Vagina (tissue), 2 donors: ENCODE measurements at places on chromosomes 2 and 18. TPM values are rescaled to one million over a fixed set of nuclear protein-coding genes. Genes with fewer than 3 reads are reported as not detected.
A peak's percentile ranks its signal among the peaks of the same experiment; 100 is the strongest.

Gene RGPD3
- total RNA-seq = 0.25 TPM

- DNase-seq = no peak
- no peaks in the 10 kb centered on the region for H3K4me1 ChIP-seq
- no peak overlapping the region for H3K4me3 ChIP-seq
- H3K27ac ChIP-seq = no peak overlapping the region
- no peaks in the 10 kb centered on the region for H3K36me3 ChIP-seq
- no peaks in the 10 kb centered on the region for H3K27me3 ChIP-seq
Measured at GRCh38 chr2:67268797-67269196, 128.3 kb upstream of the ETAA1 start.

GRCh38 chr2:15436195-15436594 lies 124.9 kb downstream of the NBAS start:
- no peak overlapping the region for H3K27ac ChIP-seq
- H3K27me3 ChIP-seq = no peaks in the 10 kb centered on the region
- no peak overlapping the region for H3K4me3 ChIP-seq
- H3K36me3 ChIP-seq = no peaks in the 10 kb centered on the region

Gene GBX2
- total RNA-seq = not detected

DNA sequence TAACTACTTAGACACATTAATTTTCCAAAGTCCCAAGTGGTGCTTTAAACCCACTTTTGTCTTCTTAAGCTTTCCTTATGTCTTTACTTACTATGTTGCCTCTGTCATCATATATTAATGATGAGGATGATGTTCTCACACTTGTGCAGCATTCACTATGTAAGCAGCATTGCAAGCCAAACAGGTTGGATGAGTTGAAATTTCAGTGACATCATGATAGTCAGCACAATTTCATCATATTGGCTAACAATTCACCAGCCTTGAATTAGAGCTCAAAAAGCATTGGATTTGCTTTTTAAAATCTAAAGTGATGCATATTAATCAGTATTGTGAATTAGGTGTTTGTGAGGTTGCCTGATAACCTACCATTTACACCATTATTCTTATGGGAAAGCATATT lies 7.7 kb downstream of the APLF start:
- DNase-seq = no peak
- H3K27me3 ChIP-seq = no peaks in the 10 kb centered on the region
- no peak overlapping the region for H3K27ac ChIP-seq
- H3K4me1 ChIP-seq = no peaks in the 10 kb centered on the region
- no peaks in the 10 kb centered on the region for H3K36me3 ChIP-seq
- H3K4me3 ChIP-seq = no peak overlapping the region

Gene CNPPD1
- 32.2 TPM for total RNA-seq

DNA sequence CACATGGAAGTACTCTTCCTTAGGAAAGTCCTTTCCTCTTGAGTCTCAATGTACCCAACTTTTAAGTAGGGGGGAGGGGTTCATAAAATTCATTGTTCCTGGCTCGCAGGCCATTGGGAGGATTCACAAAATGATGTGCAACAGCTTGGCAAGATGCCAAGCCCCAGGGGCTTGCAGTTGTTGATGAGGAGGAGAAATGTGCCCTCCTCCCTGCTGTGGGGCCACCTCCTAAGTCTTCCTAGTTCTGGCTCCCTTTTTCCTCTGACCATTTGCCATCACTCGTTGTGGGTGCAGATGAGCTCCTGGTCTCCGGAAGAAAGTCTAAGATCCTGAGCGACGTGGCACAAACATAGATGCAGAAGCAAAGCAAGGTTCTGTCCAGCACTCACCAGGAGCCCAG lies 435.4 kb downstream of the EIPR1 start:
- no peak overlapping the region for H3K4me3 ChIP-seq
- no peaks in the 10 kb centered on the region for H3K27me3 ChIP-seq
- no peaks in the 10 kb centered on the region for H3K36me3 ChIP-seq
- no peak overlapping the region for H3K27ac ChIP-seq
- no peak for DNase-seq
- no peaks in the 10 kb centered on the region for H3K4me1 ChIP-seq

Gene TSPYL6
- total RNA-seq = not detected

- H3K27ac ChIP-seq = no peak overlapping the region
- no peak for DNase-seq
- no peaks in the 10 kb centered on the region for H3K4me1 ChIP-seq
- H3K27me3 ChIP-seq = no peaks in the 10 kb centered on the region
Measured at GRCh38 chr2:7674606-7675005, 757.4 kb downstream of the RNF144A start.

Gene GALNT5
- total RNA-seq = 3.2 TPM

Gene SDC1
- total RNA-seq = 184 TPM

GRCh38 chr2:199458806-199459285 lies 1.1 kb upstream of the SATB2 start:
- H3K27ac ChIP-seq = peak overlapping the region; percentile 80
- no peak for DNase-seq
- H3K27me3 ChIP-seq = no peaks in the 10 kb centered on the region
- H3K4me3 ChIP-seq = peak overlapping the region; percentile 91
- no peaks in the 10 kb centered on the region for H3K36me3 ChIP-seq

DNA sequence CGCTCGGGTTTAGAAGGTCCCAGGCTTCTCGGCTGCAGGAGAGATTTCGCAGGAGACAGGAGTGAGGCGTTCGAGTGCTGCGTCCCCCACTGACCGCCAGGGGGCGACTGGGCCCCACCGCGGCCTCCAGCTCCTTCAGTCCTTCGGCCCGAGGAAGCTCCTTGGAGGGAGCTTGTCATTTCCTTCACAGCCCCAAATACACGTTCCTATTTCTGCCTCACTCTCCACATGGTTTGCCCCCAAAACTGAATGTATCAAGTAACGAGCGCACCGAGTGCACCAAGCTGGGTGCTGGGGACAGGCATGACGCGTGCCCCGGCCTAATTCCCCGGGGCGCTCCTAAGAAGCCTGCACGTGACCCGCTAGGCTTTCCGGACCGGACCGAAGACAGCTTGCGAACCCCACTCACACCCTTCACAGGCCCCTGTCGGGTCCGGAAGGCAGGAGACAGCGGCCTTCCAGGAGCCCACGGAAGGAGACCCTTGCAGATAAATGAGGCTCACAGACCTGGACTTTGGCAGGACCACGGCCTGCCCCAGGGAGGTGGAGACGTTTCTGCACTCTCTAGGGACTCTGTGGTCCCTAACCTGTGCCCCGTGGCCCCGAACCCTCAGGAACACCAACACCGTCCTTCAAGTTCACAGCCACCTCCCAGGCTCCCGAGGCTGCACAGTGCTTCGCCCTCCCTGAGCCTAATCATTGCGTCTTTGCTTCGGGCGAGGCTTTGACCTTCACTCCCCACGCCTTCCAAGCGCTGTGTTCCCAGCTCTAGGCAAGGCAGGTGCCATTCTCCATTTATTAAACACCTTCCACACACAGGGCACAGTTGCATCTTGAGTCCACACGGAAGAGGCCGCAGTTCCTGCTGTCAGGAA lies 13.0 kb upstream of the FAHD2A start:
- no peak overlapping the region for H3K27ac ChIP-seq
- no peak overlapping the region for H3K4me3 ChIP-seq
- H3K36me3 ChIP-seq = no peaks in the 10 kb centered on the region
- DNase-seq = no peak
- no peaks in the 10 kb centered on the region for H3K27me3 ChIP-seq

GRCh38 chr2:127054996-127055785 lies 51.8 kb downstream of the BIN1 start:
- H3K36me3 ChIP-seq = no peaks in the 10 kb centered on the region
- H3K27me3 ChIP-seq = no peaks in the 10 kb centered on the region
- no peak overlapping the region for H3K4me3 ChIP-seq
- H3K4me1 ChIP-seq = peaks cover 4% of the 10 kb centered on the region
- peak overlapping the region; percentile 17 for H3K27ac ChIP-seq

GRCh38 chr2:1593371-1594122 lies 150.8 kb downstream of the PXDN start:
- H3K27me3 ChIP-seq = no peaks in the 10 kb centered on the region
- H3K4me3 ChIP-seq = no peak overlapping the region
- no peaks in the 10 kb centered on the region for H3K36me3 ChIP-seq

DNA sequence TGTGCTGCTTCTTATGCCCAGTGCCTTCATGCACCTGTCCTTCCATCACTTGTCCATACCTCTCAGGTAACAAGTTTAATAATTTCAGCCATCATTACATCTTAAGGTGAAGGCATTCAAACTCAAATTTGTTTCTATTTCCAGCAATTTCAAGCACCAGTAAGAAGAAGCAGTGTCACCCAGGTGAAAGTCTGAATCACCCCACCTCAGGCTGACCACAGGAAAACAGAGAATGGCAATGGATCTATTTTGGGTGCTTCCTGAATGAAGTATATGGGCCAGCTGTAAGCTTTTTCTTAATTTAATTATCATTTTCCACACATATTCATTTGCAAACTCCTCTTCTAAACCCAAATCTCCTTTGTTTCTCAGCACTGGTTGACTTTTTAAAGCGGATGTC lies 372.7 kb upstream of the SOX11 start:
- H3K27me3 ChIP-seq = no peaks in the 10 kb centered on the region
- H3K36me3 ChIP-seq = no peaks in the 10 kb centered on the region
- H3K27ac ChIP-seq = no peak overlapping the region
- H3K4me3 ChIP-seq = no peak overlapping the region

DNA sequence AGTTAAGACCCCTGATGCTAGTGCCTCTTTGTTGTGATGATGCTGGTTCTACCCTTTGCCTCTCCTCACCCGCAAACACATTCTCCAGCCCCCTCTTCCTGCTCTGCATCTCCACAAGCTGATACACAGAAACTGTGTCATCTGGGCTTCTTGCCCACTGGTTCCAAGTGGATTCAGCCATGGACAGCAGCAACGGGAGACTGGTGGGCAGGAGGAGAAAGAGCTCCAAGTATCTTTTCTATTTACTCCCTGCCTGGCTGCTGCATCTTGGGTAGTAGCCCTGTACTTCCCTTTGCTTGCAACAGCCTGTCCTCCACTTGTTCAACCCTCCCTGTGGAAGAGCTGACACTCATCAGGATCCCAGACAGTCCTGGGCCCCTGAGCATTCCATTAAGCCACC lies 655.1 kb upstream of the RAB6C start:
- no peaks in the 10 kb centered on the region for H3K36me3 ChIP-seq
- H3K4me3 ChIP-seq = no peak overlapping the region
- H3K27ac ChIP-seq = no peak overlapping the region
- no peaks in the 10 kb centered on the region for H3K27me3 ChIP-seq
- no peak for DNase-seq

DNA sequence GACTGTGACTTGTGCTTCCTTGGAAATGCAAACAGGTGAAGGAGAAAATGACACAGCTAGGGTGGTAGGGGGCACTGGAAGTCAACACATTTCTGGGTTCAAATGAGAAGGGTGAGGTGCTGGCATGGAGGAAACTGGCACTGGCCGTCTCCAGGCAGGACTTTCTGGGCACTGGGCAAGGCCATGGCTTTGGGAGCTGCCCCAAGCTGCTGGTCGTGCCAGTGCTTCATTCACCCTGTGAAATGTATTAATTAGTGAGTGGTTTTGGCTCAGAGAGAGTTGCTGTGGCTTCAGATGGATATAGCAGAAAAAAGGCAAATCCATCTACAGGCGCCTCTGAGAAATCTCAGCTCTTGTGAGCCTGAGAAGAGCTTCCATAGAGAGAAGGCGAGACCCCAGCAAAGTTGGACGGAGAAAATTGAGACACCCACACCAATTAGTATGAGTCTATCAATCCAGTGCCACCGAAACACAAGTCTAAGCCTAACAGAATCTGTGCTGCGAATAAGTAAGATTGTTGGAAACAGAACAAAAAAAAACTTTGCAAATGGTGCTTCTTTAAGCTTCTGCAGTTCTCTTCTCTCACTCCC lies 202.1 kb upstream of the TNP1 start:
- DNase-seq = no peak
- H3K27me3 ChIP-seq = no peaks in the 10 kb centered on the region
- H3K36me3 ChIP-seq = no peaks in the 10 kb centered on the region
- peaks cover 19% of the 10 kb centered on the region for H3K4me1 ChIP-seq
- H3K4me3 ChIP-seq = no peak overlapping the region

DNA sequence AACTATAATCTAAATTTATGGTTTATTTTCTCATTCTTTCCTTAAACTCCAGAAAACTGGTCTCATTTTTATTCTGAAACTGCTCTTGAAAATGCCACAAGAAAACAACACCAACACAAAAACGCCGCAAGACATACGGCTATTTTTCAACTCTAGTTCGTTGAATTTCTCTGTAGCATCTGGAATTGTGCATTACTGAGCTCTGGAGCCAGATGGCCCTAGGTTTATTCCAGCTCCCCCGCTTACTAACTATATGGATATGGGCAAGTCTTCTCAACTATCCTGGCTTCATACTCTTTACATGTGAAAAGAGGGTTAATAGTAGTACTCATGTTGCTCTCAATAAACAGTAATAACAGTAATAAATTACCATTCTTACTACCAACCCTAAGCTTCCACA lies 19.9 kb downstream of the FAM98A start:
- DNase-seq = no peak
- H3K27ac ChIP-seq = no peak overlapping the region
- H3K4me1 ChIP-seq = no peaks in the 10 kb centered on the region
- no peaks in the 10 kb centered on the region for H3K27me3 ChIP-seq

DNA sequence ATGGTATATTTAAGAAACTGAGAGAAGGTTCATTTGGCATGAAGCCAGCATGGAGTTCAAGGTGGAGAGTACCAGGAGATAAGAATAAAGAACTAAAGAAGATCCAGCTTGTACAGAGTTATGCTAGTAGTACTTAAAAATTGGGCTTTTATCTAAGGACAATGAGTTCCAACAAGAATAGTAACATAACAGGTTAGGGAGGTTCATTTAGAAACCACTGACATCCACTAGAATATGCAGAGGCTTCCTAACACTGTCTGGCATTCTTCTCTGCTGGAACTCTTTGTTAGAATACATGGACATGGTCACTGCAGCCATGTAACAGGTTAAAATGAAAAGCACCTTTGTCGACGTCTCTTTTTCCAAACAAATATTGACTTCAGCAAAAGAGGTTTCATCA lies 42.6 kb upstream of the DSC1 start:
- H3K27me3 ChIP-seq = no peaks in the 10 kb centered on the region
- no peaks in the 10 kb centered on the region for H3K4me1 ChIP-seq
- H3K36me3 ChIP-seq = no peaks in the 10 kb centered on the region
- no peak overlapping the region for H3K4me3 ChIP-seq
- peak overlapping the region; percentile 7 for H3K27ac ChIP-seq

Gene CNDP1
- 9.8 TPM for total RNA-seq

- no peaks in the 10 kb centered on the region for H3K4me1 ChIP-seq
- DNase-seq = no peak
- no peaks in the 10 kb centered on the region for H3K36me3 ChIP-seq
Measured at GRCh38 chr2:80852808-80853139, 548.2 kb upstream of the LRRTM1 start.

- H3K27ac ChIP-seq = no peak overlapping the region
- no peaks in the 10 kb centered on the region for H3K27me3 ChIP-seq
- H3K36me3 ChIP-seq = no peaks in the 10 kb centered on the region
- DNase-seq = no peak
- no peaks in the 10 kb centered on the region for H3K4me1 ChIP-seq
Measured at GRCh38 chr18:27865431-27865830, 311.5 kb downstream of the CDH2 start.

Gene ESPNL
- 0.74 TPM for total RNA-seq

DNA sequence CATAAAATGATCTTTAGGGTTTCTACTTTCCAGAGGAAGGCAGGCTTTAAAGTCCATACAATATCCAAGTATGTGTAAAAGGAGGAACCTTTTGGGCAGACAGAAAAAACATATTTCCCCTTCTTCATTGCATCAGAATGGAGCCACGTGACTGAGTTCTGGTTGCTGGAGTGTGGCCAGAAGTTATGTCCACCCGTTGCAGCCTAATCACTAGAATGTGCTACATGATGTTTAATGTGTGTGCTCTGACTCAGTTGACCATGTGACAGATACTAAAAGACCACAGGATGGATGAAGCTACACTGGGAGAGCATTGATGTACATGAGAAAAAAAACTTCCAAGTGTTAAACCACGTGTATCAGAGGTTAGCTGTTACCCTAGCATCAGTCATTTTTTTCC lies 460.9 kb downstream of the RIT2 start:
- no peak for DNase-seq
- H3K27ac ChIP-seq = no peak overlapping the region
- no peaks in the 10 kb centered on the region for H3K27me3 ChIP-seq
